ENCODE measurements at places on chromosomes 13 and 19.
A peak's percentile ranks its signal among the peaks of the same experiment; 100 is the strongest.

DNA sequence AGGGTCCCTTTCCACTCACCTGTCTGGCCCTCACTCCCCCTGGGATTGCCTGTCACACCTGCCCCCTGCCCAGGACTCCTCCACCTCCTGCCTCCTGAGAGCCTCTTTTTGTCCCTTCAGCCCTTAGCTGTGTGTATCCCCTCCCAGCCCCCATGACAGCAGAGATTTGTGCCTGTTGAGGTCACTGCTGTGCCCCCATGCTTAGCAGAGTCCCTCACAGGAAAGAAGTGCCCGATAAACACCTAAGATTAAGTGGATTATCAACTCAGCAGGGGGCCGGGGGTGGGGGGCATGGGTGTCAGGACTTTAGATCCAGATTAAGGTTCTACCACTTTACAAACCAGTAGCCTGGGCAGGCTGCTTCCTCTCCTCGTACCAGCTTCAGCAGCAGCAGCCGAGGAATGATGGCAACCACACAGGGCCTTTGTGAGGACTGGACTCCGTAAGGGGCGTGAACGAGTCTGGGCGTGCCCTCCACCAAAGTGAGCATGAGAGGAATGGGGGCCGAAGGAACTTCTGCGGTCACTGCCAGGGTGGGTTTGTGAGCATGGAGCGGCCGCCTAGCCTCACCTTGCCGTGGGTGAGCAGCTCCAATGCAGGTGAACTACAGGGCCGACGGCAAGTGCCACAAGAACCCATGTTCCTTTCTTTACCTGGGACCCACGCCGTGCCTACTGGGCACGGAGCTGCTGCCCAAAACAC is 36.1 kb downstream of the ZNF787 start:
- no peak for DNase-seq

GRCh38 chr13:44703371-44703770 is 127.2 kb upstream of the TSC22D1 start:
- DNase-seq = no peak

DNA sequence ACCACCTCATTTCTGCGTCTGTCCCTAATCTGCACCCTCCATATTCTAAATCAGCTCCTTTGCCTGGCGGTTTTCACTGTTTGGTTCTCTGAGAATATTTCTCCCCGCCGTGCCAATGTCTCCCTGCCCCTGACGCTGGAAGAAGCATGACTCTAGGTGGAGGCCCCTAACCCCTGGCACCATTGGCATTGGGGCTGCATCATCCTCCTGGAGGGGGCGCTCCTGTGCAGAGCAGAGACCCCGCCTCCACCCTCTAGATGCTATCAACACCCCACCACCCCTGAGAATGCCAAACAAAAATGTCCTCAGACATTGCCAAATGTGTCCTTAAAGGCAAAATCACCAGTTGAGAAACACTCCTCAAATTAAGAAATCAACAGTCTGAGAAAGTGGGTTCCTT is 6.5 kb downstream of the ZSCAN5B start:
- no peak for DNase-seq

- no peak for DNase-seq
These were observed 95.9 kb downstream of the DACH1 start for GRCh38 chr13:71771144-71771543.

- no peak for DNase-seq
These were observed 490.8 kb downstream of the PCDH20 start for GRCh38 chr13:60924856-60925255.

DNA sequence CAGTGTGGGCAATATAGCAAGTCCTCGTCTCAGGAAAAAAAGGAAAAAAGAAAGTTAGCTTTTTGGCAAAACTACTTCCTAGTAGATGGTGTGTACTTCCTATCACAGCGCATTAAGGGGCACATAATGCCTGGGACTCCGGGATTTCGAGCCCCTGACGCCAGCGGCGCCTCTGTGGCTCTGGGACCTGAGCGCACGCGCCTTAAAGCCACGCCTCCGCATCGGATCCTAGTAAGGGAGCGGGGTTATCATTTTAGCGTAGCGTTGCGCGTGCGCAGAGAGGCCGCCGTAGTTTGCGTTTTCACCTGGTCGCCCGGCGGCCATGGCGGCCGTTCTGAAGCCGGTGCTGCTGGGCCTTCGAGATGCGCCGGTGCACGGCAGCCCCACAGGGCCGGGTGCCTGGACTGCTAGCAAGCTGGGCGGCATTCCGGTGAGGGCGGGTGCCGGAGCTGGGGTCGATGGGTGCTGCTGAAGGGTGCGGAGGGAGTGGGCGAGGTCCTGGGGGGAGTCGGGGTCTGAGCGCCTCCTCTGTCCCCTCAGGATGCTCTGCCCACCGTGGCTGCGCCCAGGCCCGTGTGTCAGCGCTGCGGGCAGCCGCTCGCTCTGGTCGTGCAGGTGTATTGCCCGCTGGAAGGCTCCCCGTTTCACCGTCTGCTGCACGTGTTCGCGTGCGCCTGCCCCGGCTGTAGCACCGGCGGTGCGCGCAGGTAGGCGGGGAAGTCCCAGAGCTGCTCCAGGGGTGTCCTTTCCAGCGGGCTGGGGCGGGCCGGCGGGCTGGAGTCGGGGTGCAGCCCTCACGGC is at the start of gene PDCD2L:
Gene PDCD2L (plus strand): TSS at position 291 of the 801 bp plus-strand sequence. CDS start 32 bp downstream, at position 323.
- peak; percentile 83 for DNase-seq

DNA sequence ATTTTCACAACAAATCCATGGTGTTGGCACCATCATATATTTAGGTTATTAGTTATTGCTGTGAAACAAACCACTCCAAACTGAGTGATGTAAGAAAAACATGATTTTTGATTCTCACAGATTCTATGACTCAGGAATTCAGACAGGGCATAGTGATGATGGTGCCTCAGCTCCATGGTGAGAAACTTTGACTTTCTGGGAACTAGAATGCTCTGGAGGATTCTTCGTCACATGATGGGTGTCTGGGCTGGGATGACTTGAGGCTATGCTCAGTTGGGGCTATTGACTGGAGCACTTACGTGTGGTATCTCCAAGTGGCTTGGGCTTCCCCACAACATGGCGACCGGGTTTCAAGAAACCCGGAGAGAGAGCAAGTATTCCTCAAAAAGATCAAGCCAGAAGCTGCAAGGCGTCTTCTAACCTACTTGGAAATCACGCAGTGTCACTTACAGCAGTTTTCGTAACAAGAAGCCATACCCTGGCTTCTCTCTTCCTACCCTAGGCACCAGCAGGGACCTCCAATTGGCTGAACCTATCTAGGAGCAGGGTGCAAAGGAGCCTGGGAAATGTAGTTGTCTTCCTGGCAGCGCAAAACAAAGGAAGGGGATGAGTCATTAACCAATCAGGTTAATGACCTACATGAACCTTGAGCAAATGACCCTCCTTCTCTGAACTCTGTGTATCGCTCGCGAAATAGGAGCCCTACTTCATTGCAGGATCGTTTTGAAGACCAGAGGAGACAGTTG is 22.4 kb downstream of the VAV1 start:
- no peak for DNase-seq

DNA sequence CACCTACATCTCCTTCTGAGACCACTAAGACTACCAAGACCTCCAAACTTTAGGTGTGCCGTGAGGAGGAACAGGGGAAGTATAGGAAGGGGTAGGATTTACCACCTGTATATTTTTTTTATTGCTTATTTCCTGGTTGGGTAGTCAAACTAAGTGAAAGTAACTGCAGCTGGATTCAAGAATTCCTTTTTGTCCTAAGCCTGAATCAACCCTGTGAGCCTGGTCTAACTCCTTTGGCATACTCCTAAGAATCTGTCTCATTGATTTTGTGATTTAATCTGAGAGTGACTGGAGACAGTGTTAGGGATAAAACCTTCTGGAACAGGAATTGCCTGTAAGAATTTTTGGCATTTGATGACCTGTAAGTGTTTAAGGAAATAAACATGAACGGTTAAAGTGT is 523.5 kb upstream of the MIR17HG start:
- DNase-seq = no peak

DNA sequence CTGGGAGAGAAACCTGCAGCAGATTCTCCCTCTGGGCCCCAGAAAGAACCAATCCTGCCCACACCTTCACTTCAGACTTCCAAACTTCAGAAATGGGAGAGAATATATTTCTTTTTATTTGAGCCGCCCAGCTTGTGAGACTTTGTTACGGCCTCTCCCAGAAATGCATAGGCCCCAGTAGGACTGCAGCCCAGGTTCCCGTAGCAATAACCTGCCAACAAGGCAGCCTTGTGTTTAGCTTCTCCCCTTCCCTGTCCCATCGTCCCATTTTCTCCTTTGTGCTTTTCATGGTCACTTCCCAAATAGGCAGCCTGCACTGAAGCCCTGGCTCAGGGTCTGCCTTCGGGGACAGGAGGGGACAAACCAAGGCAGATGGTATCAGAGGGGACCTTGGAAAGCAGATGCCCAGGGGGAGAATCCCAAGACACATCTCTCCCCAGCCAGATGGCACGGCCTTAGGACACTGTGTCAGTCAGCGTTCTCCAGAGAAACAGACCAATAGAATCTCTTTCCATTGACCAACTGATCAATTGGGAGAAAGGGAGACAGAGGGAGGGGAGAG is 3.7 kb upstream of the ARHGEF7 start:
- DNase-seq = no peak

DNA sequence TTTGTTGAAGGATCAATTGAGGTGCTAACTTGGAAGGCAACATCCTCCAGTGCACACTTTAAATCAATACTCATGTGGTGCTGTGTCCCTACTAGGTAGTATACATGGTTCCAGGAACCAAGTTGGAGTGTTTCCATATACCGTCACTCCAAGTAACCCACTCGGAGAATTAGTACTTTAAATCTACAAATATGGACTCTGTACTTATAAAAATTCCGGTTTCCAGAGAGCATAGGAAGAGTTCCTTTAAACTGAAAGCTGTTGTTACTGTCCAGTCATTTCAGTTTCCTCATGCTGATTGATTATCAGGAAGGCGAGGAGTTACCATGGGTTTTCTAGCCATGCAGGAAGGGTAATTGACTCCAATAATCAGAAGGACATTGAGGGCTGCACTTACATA is 7.2 kb downstream of the CPB2 start:
- DNase-seq = no peak

DNA sequence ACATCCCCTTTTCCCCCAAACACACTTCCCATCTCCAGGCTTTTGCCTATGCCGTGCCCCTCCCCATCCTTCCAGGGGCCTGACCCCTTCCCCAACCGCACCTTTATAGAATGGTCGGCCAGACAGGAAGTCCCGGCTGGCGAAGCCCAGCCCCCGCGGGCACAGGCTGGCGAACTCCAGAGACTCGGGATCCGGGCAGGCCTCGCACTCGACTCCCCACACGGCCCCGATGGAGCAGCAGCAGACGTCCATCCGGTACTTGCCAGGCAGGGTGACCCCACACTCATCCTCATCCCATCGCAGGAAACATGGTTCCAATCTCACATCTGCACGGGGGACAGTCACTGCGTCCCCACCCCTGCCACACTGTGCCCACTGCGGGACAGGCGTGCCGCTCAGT is 25.7 kb downstream of the FBN3 start:
- DNase-seq = no peak

GRCh38 chr13:43444081-43444480 is 342.7 kb downstream of the ENOX1 start:
- DNase-seq = no peak

- no peak for DNase-seq
These were observed 56.1 kb upstream of the ATXN8OS start for GRCh38 chr13:70051531-70051930.

DNA sequence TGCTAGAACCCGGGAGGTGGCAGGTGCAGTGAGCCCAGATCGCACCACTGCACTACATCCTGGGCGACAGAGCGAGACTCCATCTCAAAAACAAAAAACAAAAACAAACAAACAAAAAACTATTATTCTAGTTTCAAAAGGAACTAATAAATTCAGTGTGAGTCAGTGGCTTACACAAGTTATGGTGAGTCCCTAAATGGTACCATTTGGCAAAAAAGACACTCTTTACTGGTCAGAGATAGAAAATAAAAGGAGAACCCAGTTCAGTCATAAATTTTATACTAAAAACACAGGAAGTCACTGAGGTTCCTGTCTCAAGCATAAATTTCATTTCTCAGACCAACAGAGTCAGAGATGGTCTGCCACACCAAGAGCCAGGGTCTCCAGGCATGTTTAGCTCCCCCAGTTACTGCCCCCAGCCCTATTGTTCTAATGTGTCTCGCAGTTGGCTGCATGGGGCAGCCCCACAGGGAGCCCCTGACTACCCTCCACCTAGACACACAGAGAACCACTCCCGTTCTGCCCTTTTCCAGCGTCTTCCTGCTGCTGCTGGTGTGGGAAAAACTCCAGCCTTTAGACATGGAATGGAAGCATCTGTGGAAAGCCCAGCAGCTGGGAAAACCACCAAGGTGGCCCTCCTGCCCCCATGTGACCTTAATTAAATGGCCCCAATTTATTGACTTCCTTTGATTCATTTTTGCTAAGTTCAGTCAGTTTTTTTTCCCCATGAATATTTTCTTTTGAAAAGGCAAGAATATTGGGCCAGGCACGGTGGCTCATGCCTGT is 12.2 kb downstream of the THSD1 start:
- no peak for DNase-seq

DNA sequence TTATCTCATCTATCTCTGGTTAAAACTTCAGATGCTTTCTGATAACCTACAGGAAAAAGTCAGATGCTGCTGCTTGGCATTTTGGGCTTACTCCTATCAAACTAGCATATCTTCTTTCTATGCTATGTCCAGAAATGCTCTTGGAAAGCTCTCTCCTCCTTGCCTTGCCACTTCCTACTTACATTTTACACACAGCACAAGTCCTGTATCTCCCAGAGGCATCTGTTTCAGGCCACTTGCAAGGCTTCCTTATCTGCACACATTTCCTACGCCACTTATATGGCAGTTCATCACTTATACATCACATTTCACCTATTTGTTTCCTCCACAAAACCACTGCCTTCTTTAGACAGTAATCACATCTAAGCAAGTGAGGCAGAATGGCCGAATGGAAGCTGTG is 220.3 kb downstream of the DNAJC15 start:
- no peak for DNase-seq

DNA sequence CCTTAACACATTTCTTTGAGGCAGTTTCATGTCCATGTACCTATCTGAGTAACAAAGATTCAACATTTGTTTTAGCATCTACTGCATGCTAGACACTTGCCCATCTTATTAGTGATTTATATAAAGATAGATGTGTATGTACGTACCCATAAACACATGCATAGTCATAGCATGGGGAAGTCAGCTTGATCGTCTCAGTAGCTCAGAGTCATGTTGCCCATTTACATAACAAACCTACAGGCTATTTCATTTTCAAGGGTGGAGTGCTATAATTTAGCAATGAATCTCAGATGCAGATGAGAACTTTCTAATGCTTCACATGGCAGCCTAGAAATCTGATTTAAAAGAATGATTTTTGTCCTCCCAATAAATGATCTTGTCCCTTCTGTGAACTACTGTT is 23.5 kb downstream of the FLT1 start:
- no peak for DNase-seq

GRCh38 chr13:24063281-24063877 is 97.1 kb upstream of the SPATA13 start:
- DNase-seq = no peak

DNA sequence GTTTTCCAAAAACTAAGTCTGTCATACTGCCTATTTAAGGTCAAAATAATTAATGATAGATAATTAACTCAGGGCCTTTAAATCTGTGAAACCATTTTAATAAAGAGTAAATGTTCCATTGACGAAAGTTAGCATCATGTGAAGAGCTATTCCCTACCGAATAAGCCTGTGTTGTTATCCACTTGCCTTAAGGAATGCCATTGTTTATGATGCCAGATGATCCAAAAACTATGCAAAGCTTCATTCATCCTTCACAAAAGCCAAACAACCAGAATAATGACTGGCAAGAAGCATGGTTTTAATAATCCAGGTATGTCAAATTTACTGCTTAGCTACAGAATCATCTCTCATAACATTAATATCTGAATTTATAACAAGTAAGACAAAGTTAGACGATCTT is 6.5 kb upstream of the GPC6 start:
- no peak for DNase-seq

- peak; percentile 88 for DNase-seq
These were observed 463 bp upstream of the TSC22D1 start for GRCh38 chr13:44576351-44577235.

All from right kidney (tissue), 9 donors.